Stimulated activated CD4-positive, alpha-beta T cell treated with anti-CD3 and anti-CD28 coated beads, TNF-alpha, amount 100 ng/mL, for 1 hour (primary cell): ENCODE measurements at places on chromosomes 12 and 14.

DNA sequence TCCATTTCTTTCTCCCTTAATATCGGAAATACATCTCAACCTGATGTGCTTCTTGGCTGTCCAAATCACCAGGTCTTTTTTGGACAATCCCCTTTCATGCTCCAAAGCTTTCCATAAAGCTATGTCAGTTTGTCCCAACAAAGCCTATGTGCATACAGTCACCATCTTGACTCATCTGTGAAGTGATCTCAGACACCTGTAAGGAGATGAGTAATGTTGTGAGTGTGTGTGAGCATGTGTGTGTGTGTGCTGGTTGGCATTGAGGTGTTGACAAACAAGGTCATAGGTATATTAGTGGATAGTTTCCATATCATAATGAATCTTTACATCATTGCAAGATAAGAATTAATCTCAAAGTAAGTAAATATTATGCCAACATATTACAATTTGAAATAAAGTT, 1243.3 kb upstream of the SEL1L start:
- DNase-seq = no peak

GRCh38 chr14:99755068-99755405, 38.2 kb upstream of the EML1 start:
- no peak for DNase-seq

GRCh38 chr12:53600490-53601295, 25.5 kb downstream of the ATF7 start:
- DNase-seq = no peak

DNA sequence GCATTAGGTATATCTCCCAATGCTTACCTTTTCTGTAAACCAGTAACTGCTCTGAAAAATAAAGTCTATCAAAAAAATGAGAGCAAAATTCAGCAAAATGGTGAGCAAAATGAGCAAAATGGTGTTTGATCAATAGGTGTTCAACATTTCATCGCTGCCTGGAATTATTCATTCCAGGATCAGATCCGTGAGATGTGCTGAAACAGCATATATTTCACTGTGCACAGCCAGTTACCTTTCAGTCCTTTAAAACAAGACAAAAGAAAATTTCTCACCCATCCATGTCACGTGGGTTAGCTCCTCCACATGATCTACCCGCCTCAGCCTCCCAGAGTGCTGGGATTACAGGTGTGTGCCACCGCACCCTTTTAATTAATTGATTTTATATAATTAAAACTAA, 8.1 kb upstream of the FGF23 start:
- no peak for DNase-seq

GRCh38 chr14:51283402-51284085, 43.5 kb downstream of the TMX1 start:
- DNase-seq = no peak

GRCh38 chr12:93429448-93429847, 12.3 kb downstream of the UBE2N start:
- no peak for DNase-seq

DNA sequence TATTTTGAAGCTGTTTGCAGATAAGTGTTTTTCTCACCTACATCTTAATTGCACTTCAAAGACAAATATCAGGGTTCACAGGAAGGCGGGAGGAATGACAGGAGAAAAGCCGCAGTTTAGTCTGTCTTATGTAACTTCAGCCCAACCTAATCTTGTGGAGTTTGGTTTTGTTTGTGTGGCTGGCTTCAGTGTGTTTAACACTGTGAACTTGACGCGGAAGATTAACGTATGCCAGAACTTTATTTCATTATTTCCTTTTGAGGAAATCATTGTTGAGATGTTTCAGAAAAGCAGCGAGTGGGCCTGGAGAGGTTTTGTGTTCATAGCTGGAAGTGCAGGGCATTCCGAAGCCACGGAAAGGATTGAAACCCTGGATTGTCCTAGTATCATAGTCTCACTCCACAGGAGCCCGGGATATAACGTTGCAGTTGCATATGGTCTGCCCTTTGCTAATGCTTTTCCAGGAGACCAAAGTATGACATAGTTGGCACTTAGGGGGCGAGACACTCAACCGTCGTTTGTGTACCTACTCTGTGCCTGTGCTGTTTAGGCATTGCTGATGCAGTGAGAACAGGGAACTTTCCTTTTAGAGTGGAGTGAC, 2.0 kb downstream of the PELI2 start:
- no peak for DNase-seq

GRCh38 chr14:72673179-72673578, 220.7 kb downstream of the DPF3 start:
- DNase-seq = no peak

DNA sequence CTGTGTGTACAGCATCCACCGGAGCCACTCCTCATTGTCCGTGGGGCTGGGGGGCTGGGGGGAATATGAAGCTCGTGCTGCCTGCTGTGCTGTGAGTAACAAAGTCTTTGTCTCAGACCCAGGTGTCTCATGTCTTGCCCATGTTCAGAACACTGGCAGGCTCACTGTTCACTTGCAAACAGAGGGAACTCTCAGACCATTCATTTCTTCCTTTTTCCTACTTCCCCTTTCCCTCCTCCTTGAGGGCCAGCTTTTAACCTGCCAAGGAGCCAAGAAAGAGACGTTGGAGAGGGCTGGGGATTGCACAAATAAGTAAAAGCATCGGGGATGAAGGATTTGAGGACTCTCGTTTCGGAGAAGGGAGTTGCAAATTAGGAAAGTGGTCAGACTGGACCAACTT, 21.6 kb downstream of the GPR132 start:
- no peak for DNase-seq

- no peak for DNase-seq
Measured at GRCh38 chr12:2415568-2415944, 362.8 kb downstream of the CACNA1C start.

DNA sequence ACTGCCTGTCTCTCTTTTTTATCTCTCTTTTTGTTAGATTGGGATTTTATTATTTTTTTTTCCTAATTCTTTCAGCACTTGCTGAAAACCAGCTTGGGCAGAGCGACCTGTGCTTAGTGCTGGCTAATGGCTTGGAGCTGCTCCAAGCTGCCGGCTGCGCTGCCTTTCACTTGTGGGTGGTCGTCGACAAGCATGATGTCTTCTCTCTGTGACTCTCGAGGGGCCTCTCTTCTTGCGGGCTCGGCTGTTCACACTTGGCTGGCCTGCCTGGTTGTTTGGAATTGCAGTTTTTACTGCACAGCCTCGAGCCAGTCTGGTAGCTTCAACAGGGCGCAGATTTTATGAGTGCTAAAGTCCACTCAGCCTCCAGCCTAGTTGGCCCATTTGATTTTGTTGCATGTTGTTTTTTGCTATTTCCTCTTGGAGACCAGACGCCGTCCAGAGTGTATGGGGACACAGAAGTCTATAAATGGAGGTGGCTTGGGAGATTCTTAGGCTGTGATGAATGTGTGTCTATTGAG, 18.6 kb downstream of the TPCN1 start:
- DNase-seq = no peak

DNA sequence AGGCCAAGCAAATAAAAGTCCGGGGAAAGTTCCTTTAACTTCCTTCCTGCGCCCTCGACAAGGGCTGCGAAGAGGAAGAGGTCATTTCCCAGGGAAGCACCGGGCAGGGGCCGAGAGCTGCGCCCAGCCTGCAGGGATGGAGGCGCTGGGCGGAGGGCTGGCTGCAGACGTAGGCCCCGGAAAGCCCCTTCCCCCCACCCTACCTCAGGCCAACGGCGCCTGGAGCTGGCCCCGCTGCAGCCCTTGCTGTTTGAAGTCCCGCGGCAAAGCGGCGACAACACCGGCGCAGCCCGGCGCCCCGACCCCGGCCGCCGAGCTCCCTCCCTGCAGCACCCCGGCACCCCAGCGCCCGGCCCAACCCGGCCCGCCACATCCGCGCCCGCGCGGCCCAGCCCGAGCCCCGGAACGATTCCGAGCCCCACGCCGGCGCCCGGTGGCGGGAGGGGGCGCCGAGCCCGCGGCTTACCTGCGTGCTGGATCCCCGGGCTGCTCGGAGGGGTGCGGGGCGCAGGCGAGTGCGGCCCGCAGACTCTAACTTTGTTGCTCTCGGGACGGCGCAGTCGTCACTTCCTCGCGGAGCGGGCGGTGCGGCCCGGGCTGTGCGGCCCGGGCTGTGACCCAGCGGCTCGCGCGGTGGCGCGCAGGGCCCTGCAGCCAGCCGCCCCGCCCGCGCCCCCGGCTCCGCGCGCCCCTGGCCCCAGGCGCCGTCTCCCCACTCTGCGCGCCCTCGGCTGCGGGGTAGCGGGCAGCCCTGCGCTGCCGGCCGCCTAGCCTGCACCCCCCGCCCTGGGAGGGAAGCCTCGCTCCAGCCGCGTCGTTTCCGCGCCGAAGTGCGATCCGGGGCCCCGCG, 64.8 kb upstream of the PTGR2 start:
- DNase-seq = no peak

GRCh38 chr12:64840119-64840518, 15.7 kb downstream of the TBC1D30 start:
- DNase-seq = no peak

GRCh38 chr14:57364659-57365450, 25.5 kb upstream of the NAA30 start:
- no peak for DNase-seq

GRCh38 chr12:12202747-12203146, 64.1 kb downstream of the LRP6 start:
- no peak for DNase-seq

DNA sequence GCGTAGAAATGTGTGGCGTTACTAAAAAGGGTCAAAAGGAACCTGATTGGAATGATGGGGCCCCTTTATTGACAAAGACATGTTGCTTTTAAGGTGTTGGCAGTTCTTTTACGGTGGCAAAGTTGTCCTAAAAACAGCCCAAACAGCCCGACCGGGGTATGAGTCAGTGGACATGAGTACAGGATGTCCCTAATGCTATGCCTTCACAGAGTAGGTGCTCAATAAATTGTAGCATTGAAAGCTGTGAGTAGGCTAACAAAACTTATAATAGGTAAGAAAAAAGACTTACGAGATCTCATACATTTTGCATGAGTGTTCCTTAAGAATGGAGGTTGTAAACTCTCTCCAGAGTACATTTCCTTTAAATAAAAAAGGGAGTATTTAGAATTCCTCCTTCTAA, 2.6 kb downstream of the ELK3 start:
- DNase-seq = no peak

DNA sequence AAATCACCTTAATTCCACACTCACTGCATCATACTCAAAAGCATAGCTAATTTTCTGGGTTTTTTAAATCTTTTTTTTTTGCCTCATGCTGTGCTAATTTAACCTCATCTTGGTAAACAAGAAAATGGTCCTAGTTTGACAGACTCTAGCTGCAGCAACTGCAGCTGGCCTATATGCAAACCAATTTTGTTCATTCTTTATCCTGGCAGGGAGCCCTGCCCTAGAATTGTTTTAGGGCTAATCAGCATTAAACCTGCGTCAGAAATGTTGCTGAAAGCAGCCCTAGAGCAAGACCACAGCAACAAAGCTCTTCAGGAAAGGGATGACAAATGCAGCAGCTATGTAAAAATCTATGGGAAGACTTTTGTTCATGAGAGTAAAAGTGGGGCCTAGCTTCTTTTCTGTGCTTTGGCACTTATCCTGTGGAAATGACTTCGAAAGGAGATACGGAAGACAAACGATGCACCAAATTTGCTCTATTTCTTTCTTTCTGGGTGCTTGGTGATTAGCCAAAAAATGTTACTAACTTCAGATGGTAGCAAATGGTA, 72.2 kb downstream of the DENND5B start:
- no peak for DNase-seq

DNA sequence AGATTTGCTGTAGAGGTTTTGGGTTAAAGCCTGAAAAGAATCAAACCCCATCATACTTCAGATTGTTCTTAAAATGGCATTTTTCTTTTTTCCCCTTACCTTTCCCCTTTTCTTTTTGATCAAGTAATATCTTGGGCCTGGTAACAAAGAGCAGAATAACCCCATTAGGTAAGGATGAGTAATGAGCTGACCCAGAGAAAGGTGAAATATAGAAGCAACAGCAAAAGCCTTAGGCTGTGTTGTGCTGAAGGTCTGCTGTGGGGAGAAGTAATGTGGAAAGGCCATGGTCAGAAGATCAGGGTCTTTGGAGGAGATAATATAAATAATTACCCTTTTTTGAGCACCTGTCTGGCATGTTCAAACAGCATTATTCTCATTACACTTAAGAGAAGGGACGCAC, 42.3 kb downstream of the MIA2 start:
- no peak for DNase-seq

GRCh38 chr12:56628671-56629458, 1.3 kb downstream of the BAZ2A start:
- no peak for DNase-seq

DNA sequence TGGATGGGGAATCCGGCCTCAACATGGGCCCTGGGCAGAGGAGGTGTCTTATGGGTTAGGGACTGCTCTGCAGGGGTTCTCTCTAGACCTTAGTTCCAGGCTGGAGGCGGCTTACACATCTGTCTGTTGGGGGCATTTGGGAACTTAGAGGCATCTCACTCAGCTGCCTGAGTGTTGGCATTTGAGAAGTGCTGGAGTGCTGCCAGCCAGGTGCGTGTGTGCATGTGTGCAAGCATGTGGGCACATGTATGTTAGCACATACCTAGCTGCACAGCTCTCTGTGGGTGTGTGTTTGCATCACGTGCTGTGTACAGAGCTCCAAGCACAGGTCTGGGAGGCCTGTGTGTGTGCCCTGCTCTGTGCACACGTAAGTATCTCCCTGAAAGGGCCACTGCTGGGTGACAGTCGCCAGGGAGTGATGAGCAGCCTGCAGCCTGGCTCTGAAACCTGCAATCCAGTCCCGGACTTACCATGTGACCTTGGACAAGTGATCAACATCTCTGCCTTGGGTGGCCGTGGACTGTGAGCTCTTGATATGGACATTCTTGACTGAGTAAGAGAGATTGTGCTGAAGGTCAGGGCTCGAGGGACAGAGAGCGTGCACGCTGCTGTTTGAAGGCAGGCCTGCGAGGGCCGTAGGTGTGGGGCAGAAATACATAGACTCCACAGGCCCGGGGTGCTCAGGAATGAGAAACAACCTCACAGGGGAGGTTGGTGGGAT, 5.2 kb downstream of the LRTM2 start:
- no peak for DNase-seq

- no peak for DNase-seq
Measured at GRCh38 chr12:109445191-109445609, 31.9 kb downstream of the KCTD10 start.

DNA sequence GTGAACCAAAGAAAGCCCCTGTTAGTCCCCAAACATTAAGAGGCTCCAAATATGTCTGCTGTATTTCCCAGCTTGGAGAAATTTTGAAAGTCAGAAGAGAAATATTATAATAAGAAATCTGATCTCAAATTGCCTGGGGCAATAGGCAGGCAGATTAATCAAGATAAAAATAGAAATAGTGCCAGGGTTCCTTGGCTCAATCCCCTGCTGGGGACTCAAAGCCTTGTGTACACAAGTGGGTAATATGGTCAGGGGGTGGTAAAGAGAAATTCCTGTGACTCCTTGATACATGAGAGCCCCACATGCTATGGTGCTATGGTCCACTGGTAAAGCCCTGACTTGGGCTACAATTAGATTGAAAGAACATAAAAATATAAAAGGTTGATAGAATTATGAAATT, 41.3 kb upstream of the ARID2 start:
- no peak for DNase-seq

DNA sequence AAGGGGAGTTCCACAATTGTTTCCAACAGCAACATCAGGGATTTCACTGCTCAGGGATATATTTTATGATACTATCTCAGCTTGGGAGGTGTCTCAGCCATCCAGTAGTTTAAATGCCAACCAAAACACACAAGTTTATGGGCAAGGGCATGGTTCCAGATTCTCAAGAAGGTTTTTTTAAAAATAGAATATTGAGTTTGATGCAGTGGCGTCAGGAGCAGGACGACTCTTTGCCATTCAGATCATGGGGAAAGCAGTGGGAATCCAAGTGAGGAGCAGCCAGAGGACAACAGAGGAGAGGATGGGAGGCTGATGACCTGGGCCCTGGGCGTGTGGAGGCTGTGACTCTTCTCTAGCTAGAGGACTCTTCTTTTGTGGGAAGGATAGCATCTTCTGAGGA, 25.7 kb downstream of the TSHR start:
- DNase-seq = no peak
